Testis (tissue), 5 donors: ENCODE measurements at places on chromosomes 1 and 21. TPM values are rescaled to one million over a fixed set of nuclear protein-coding genes. Genes with fewer than 3 reads are reported as not detected.

- peak; percentile 57 for DNase-seq
Observed at GRCh38 chr1:116409751-116410191, 36.7 kb downstream of the ATP1A1 start.

DNA sequence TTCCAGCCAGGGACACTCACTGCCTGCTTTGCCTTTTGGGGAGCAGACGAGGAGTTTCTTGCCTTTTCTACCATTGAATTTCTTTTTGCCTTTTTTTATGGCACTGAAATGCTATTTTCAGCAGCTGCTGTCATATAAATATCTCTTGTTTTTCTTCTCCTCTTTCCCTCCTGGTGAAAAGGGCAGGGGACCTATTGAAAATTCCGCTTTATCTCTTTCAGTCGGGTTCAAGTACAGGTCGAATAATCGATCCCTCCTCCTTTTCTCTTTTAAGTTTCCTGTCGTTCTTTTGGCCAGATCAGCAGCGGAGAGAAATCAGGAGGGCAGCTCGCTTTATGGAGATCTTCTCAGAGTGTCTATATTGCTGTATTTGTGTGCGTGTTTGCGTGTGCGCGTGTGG is 67.4 kb upstream of the CASZ1 start:
- DNase-seq, result no peak

- DNase-seq, result no peak
Observed at GRCh38 chr1:167469280-167469965, 48.9 kb downstream of the CD247 start.

DNA sequence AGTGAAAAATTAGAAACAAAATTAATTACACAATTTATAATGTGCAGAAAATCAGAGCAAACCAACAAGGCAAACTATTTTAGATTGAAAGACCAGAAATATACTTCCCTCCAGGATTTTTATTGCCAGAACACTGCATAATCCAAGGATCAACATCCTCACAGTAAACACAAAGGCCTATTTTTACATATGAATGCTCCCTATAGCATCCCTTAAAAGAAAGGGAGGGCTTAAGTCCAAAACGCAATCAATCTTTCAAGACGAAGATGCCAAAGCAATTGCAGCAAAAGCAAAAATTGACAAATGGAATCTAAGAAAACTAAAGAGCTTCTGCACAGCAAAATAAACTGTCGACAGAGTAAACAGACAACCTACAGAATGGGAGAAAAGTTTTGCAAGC is 18.6 kb upstream of the CHIA start:
- DNase-seq, result no peak

DNA sequence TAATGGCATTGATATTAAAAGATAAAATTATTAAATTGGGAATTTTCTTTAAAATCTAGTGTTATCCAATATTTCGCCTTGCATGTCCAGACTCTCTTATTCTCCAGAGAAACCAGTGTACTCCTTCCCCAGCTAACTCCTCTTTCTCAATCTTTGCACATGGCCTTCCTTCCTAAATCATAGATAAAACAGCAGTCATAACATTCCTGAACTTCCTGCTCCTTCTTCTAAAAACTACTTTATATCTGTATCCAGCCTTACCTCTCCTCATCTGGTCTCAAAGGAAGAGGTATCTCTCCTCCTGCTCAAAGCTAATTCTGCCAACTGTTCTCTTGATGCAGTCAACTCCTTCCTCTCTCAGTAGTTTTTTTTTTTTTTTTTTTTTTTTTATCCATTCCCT is 39.5 kb upstream of the NEK7 start:
- DNase-seq, result no peak

GRCh38 chr1:34162852-34163766 is 1.9 kb downstream of the CSMD2 start:
- DNase-seq, result peak; percentile 82

DNA sequence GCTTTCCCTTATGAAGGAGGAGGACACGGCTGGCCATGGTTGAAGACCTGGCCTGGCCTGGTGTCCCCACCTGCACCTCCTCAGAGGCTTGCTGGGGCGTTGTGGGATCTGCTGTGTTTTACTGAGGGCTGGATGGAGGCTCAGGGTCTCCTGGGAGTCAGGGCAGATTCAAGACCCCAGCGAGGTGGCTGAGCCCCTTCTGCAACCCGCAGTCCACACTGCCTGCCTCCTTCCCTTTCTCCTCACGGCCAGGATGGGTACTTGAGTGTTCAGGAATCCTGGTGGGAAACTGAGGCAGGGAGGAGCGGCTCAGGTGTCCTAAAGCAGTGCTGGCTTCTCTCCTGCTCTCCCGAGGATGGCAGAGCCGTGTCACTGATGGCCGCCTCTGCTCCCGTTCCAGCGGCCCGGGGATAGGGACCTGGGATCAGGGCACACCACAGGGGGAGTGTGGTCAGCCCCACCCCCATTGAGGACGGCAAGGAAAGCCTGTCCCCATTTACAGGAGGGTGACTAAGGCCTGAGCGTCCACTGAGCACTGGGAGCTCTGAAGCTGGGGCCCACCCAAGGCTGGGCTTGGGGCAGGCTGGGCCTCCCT is 47.5 kb downstream of the TRPM2 start:
- peak; percentile 5 for DNase-seq

DNA sequence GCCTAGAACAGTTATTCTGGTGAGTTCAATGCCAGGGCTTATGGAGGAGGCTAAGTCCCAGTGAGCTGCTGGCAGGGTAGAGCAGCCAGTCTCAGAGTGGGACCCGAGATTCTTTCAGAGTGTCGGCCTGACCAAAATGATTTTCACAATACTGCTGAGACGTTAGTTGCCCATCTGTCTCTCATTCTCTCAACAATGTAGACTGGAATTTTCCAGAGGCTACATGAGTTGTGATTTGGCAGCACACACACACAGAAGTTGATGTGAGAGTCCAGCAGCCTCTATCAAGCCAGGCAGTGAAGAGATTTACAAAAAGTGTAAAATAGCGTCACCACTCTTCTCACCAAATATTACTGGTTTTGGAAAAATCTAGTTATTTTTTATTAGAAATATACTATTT is 21.7 kb downstream of the CACNA1S start:
- DNase-seq, result no peak

- DNase-seq, result peak; percentile 42
Observed at GRCh38 chr1:106080608-106081325, 975.7 kb upstream of the PRMT6 start.

DNA sequence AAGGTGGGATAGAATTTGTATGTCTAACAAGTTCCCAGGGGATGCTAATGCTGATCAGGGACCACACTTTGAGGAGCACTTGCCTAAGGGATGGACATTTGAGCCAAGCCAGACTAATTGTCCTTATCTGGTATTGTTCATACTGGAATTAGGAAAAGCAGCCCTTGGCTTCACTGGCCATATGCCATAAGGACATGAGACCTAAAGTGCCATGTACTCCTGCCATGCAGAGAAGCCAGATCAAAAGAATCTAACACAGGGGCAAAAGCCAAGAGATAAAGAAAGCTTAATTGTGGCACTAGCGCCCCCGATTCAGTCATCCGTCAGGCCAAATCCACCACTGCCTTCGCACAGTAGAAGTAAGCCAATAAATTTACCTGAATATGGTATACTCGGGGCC is 45.7 kb downstream of the RNF11 start:
- no peak for DNase-seq

GRCh38 chr1:55322842-55323241 is 107.7 kb upstream of the USP24 start:
- DNase-seq, result no peak

DNA sequence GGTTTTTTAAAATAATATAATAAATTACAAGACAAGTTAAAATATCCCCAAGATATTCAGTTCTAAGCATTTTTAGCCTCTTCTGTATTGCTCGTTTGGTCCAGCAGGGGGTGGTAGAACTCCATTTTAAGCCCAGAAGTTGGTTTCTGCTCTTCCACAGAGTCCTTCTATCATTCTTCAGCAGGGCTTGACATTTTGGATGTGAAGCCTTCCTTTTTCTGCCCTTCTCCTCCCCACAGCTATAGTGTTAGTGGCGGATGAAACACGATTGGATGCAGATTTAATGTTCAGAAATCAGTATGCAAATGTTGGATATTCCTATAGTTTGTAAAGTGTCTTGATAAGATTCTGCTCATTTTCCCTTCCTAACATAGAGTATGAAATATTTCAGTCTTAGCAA is 1.4 kb downstream of the NCAM2 start:
- peak; percentile 65 for DNase-seq

- DNase-seq, result no peak
Observed at GRCh38 chr1:174800876-174801275, 198.9 kb upstream of the CACYBP start.

DNA sequence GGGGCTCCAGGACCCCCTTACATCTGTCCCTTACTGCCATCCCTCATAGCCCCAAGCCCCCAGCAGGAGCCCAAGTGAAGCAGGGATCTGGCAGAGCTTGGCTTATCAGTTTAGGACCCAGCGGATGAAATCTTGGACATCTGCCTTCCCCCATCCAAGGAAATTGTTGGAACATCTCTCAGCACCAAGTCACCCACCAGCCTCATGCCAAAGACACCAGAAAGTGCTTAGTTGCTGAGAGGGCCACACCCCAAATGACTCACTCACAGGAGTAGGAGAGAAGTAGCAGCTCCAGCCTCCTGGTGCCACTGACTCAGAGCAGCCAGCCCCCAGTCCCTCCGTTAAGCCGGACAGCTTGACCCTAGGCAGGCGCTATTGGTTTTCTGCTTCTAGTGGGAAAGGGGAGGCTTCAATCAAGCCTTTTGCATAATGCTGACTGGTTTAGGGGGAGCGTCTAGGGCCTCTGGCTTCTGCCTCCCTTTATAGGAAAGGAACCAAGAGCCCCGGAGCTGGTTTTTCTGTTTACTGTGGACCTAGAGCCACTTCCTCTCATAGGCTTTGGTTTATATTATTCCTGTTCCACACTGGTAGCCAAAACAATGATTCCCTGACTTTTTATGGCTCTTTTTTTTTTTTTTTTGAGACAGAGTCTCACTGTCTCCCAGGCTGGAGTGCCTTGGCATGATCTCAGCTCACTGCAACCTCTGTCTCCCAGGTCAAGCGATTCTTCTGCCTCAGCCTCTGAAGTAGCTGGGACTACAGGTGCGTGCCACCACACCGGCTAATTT is 114.2 kb upstream of the IPO9 start:
- peak; percentile 51 for DNase-seq

DNA sequence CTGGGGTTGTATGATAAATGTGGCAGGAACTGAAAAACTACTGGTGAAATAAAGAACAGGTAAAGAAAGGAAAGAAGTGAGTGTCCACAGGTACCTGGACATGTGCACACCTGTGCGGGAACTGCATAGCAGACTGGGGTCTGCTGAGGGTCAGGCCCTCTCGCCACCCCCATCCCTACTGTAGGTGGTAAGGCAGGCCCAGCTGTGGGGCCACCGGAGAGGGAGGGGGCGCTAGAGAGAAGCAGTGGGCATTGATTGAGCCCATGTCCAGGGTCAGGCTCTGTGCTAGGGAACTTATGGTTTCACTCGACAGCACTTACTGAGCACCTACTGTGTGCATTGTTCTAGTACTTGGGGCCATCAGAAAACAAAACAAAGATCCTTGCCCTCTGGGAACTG is 400.5 kb downstream of the MATN1 start:
- no peak for DNase-seq

The LCE2B gene
- not detected for polyA plus RNA-seq

DNA sequence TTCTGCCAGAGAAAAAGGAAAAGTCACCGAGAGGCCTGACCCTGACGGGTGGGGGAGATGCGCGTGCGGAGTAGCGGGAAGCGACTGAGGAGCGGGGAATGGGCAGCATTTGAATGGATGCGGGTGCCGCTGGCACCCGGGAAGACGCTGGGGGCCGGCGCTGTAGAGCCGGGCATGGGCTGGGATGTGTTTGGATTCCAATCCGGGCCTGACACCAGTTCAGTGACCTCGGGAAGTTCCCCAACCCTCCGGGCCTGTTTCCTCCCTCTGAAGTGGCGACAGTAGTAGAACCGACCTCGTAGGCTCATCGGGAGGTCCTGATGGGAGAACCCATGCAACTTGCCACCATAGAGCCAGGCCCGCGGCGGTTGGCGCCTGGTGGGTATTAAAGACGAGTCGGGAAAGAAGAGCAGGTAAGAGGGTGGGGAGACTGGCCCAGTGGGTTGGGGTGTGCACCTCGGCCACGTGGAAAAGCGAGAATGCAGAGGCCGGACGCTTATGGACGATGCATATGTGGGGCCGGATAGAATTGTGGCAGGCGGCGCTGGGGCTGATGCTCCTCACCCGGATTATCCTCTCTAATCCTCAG is 642 bp upstream of the SLC16A1 start:
- DNase-seq, result peak; percentile 58

- DNase-seq, result no peak
Observed at GRCh38 chr1:178613271-178613945, 100.5 kb downstream of the TEX35 start.

- no peak for DNase-seq
Observed at GRCh38 chr1:11354893-11355553, 82.0 kb downstream of the UBIAD1 start.

The OR6K3 gene
- not detected for polyA plus RNA-seq

- DNase-seq, result no peak
Observed at GRCh38 chr1:25046194-25046532, 116.1 kb upstream of the RUNX3 start.

- DNase-seq, result no peak
Observed at GRCh38 chr1:7630378-7630777, 140.7 kb upstream of the VAMP3 start.

DNA sequence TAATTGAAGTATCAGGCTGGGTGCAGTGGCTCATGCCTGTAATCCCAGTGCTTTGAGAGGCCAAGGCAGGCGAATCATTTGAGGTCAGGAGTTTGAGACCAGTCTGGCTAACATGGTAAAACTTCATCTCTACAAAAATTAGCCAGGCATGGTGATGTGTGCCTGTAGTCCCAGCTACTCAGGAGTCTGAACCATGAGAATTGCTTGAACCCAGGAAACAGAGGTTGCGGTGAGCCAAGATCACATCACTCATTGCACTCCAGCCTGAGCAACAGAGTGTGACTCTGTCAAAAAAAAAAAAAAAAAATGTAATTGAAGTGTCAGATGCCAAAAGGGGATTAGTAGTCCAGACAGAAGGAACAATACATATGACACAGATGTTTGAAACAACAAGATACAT is 56.7 kb downstream of the SLC44A5 start:
- no peak for DNase-seq

- DNase-seq, result no peak
Observed at GRCh38 chr1:242187171-242187570, 188.3 kb upstream of the MAP1LC3C start.

DNA sequence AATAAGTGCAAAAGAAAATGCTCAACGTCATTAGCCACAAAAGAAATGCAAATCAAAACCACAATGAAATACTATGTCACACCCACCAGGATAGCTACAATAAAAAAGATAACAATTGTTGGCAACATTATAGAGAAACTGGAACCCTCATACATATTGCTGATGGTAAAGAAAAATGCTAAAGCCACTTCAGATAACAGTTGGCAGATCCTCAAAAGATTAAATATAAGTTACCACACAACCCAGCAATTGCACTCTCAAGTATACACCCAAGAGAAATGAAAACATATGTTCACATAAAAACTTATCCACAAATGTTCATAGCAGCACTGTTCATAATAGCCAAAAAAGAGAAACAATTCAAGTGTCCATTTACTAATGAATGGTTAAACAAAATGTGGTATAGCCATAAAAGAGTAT is 20.7 kb downstream of the TRIM33 start:
- DNase-seq, result no peak
